ENCODE measurements at places on chromosomes 12 and 14. TPM values are rescaled to one million over a fixed set of nuclear protein-coding genes. Genes with fewer than 3 reads are reported as not detected.
A peak's percentile ranks its signal among the peaks of the same experiment; 100 is the strongest.

- no peak overlapping the region for H3K4me3 ChIP-seq
- H3K36me3 ChIP-seq = peaks cover 4% of the 10 kb centered on the region
- no peak overlapping the region for H3K27ac ChIP-seq
- H3K27me3 ChIP-seq = no peaks in the 10 kb centered on the region
- peak; percentile 17 for DNase-seq
Observed at GRCh38 chr14:99670361-99671234, 13.5 kb upstream of the CYP46A1 start.

DNA sequence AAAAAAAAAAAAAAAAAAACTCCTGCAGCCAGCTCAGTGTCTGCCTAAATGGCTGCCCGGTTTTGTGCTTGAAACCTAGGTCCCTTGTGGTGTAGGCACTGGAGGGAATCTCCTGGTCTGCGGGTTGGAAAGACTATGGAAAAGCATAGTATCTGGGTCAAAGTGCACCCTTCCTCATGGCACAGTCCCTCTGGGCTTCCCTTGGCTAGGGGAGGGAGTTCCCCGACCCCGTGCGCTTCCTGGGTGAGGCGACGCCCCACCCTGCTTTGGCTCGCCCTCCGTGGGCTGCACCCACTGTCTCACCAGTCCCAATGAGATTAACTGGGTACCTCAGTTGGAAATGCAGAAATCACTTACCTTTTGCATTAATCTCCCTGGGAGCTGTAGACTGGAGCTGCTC lies 14.3 kb downstream of the PTCSC3 start:
- H3K27me3 ChIP-seq = peaks cover 38% of the 10 kb centered on the region
- no peak for DNase-seq
- no peaks in the 10 kb centered on the region for H3K36me3 ChIP-seq
- no peak overlapping the region for H3K4me3 ChIP-seq
- H3K4me1 ChIP-seq = no peaks in the 10 kb centered on the region

DNA sequence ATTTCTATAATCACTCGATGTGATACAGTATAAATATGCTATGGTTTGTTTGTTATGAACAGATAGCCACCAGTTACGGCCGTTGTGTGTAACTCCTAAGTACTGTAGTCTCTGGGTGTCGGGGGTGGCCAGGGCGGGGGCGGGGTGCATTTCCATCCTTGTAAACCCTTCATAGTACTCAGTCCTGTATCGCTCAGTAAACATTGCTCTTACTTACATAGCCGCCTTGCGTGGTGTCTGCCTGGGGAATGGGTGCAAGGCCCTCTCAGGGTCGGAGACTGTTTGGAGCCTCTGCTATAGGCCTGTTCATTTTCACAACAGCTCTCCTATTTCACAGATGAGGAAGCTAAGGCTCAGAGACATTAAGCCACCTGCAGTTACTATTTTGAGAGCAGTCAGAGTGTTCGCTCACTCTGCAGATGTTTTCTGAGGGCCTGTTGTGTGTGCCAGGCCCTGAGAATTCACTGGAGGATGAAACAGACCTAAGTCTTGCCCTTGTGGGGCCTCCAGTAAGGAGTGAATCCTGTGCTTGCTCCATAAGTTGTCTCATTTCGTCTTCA lies 42.5 kb downstream of the JDP2 start:
- H3K27ac ChIP-seq = no peak overlapping the region
- H3K4me1 ChIP-seq = no peaks in the 10 kb centered on the region
- H3K4me3 ChIP-seq = no peak overlapping the region
- no peak for DNase-seq
- peaks cover 54% of the 10 kb centered on the region for H3K36me3 ChIP-seq

DNA sequence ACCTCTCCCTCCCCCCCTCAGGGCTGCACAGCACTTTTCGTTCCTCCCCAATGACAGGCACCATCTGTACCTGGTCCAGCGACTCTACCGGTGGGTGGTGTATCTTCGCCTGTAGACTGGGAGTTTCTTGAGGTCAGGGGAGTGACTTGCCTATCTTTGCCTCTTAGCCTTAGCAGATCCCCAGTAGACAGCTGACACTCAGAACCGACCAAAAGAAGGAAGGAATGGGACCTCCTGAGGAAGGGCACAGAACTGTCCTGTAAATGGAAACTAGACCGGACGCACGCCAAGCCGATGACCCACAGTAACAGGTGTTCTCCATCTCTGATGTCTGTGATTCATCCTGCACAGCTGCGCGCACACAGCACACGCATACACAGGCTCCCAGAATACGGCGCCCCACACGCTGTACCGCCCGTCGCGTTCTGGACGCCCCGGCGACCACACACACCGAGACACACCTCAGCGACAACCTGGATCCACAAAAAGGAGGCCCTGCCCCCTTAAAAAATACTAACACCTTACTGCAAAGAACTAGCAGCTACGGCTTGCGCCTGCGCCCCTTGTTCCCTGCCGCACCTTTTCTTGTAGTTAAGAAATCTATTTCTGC lies 673 bp upstream of the TTC9 start:
- peak overlapping the region; percentile 28 for H3K27ac ChIP-seq
- H3K27me3 ChIP-seq = peaks cover 35% of the 10 kb centered on the region
- peaks cover 20% of the 10 kb centered on the region for H3K4me1 ChIP-seq
- H3K4me3 ChIP-seq = peak overlapping the region; percentile 75
- H3K36me3 ChIP-seq = peaks cover 2% of the 10 kb centered on the region

DNA sequence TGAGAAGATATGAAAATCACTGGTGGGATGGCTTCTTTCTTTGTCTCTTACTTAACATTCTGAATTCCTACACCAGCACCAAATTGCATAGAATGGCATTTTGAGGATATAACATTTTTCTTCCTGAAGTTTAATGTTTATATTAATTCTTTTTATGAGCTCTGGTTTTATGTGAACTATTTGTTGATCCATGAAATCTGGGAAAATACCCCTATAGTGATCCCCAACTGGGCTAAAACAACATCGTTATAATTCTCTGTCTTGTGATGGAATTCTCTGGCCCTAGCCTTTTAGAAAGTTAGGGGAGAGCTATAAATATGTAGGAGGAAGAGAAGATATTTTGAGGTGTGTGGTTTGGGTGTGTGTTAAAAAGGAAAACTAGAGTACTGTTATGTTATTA lies 29.2 kb downstream of the PELI2 start:
- H3K27ac ChIP-seq = no peak overlapping the region
- peaks cover 38% of the 10 kb centered on the region for H3K4me1 ChIP-seq
- no peaks in the 10 kb centered on the region for H3K36me3 ChIP-seq
- no peaks in the 10 kb centered on the region for H3K27me3 ChIP-seq
- no peak for DNase-seq

DNA sequence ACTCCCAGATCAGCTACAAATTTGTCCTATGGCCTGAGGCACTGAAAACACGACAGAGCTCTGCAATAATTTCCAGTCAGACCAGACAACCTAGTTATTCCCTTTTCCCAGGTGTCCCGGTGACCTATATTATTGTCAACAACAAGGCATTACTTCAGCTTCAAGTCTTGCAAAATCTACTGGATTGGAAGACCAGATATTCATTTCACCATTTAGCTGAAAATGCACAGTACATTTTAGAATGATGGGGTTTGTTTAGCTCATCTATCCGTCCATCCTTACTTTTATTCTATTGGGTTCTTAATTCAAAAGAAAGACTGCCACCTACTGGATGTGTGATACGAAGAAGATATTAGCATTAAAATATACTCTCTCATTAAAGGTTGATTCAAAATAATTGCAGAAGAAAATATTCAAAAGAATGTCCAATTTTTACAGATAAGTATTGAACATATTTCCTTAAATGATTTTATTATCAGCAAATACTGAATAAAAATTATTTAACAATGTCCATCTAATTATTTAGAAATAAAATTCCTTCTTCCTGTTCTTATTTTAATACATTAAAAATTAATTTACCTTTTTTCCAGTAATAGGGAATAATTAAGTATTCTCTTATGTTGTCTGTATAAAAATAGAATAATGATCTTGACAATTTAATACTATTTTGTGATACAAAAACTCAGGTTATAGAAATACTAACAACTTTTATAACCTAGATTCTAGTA lies 244.9 kb upstream of the LRIG3 start:
- H3K27me3 ChIP-seq = no peaks in the 10 kb centered on the region
- no peak overlapping the region for H3K27ac ChIP-seq
- no peak for DNase-seq
- H3K4me3 ChIP-seq = no peak overlapping the region
- H3K36me3 ChIP-seq = no peaks in the 10 kb centered on the region

GRCh38 chr12:61188801-61189595 lies 1071.2 kb upstream of the USP15 start:
- H3K27me3 ChIP-seq = peaks cover 3% of the 10 kb centered on the region
- no peak overlapping the region for H3K4me3 ChIP-seq
- DNase-seq = no peak
- no peak overlapping the region for H3K27ac ChIP-seq

Gene ANO4
- total RNA-seq = 6.5 TPM

Gene SRRM4
- not detected for total RNA-seq
